ENCODE measurements at places on chromosomes 1 and 21. TPM values are rescaled to one million over a fixed set of nuclear protein-coding genes. Genes with fewer than 3 reads are reported as not detected.

The HSD3B1 gene
- not detected for total RNA-seq

The IL19 gene
- not detected for total RNA-seq

DNA sequence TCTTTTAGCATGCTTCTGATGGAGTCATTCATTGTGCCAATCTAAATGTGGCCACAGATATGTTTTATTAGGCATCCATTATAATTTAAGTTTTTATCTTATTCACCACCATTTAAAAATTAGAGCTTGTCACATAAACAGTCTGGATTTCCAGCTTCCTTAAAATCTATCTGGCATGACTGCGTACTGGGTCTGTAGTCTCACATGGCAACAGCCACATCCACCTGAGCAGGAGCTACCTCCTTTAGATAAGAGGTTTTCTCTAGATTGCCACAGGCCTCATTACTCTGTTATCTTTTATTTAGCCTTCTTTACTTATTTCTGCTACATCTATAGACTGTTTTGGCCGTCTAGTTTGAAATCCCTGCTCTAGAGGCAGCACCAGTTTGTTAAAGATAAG is 29.1 kb downstream of the B3GALT2 start:
- no peak for DNase-seq

DNA sequence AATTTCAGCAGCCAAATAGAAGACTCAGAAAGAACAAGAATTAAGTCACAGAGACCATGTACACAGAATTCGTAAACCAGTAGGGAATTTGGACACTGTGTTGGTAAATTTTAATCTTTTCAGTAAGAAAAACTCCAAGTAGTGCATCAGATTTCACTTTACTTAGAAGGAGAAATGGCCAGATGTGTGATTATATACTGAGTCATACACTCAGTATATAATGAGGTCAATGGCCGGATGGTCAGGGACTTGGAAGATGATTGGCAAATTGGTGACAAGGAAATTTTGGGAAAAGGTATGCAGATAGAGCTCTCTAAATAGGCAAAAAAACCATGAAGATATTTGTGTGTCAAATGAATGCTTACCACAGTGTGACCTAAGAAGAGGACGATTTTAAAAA is 399.8 kb upstream of the LRRC7 start:
- no peak for DNase-seq

DNA sequence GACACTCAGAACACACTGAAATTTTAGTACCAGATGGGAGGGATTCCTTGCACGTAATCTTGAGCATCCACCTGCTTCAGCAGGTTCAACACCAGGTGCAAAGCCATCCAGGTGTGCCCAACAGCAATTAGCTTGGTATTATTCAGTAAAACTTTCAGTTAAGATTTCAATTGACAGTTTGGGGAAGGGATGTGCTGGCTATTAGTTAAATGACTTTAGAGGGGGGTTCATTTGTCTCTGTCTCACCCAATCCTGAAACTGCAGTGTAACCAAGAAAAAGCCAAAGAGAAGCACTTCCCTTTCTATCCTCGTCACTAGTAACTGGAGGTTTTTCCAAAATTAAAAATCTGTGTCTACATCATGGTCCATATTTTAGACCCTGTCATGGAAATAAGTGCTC is 90.9 kb downstream of the PIK3R3 start:
- DNase-seq = peak; percentile 87

Data from OCI-LY7 (cell line).